Cardiac muscle cell (in vitro differentiated cells and primary cell): ENCODE measurements at places on chromosomes 12 and 14.
A peak's percentile ranks its signal among the peaks of the same experiment; 100 is the strongest.

DNA sequence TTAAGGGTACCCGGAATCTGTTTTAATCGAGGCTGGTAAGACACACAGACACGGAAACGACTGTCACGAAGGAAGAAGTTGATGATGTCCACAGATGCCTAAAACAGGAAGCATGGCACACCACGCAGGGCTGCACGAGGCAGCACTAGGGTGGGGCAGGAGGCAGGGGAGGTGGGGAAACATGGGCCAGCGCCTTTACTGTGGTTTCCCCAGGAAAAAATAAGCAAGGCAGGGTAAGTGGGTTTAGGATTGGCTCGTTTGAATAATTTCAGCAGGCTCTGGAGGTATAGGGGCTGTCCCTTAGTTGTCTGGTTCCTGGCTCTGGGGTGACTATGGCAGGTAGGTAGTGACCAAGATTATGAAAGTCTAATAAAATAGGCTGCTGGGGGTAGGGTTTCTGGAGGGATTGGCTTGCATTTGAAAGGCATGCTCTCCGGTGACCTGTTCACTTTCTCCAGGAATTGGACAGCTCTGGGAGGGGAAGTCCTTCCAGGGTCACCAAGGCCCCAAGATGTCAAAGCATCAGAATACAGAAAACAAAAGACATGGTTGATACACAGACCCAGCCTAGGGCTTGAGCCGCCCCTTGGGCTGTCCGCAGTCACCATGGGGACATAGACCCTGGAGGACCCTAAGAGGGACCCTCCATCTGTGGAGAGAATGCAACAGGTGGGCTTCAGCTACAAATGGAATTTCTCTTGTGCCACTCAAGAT is 35.3 kb downstream of the MAP1LC3B2 start:
- DNase-seq = no peak
- H3K27ac ChIP-seq = no peak overlapping the region
- H3K36me3 ChIP-seq = no peaks in the 10 kb centered on the region
- H3K27me3 ChIP-seq = no peaks in the 10 kb centered on the region

DNA sequence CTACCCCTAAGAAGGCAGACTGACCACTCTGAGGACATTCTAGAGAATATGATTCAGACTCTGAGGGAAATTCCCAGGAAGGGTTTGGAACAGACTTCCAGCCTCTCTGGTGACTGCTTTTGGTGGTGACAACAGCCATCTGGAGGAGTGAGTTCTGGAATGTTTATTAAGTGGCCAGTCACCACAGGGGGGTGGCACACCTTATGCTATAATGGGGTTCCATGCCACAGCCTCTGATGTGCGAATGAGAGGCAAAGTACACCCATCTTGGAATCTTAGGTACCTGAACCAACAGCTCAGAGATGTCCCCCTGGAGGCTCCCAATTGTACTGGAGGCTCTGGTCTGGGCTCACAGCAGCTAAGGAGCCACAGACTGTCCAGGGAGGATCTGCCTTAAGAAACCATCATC is 9.5 kb upstream of the TINF2 start:
- H3K27me3 ChIP-seq = no peaks in the 10 kb centered on the region
- no peaks in the 10 kb centered on the region for H3K36me3 ChIP-seq
- H3K4me3 ChIP-seq = no peak overlapping the region
- H3K27ac ChIP-seq = no peak overlapping the region
- peaks cover 6% of the 10 kb centered on the region for H3K4me1 ChIP-seq

GRCh38 chr14:89386212-89386886 is 30.7 kb downstream of the FOXN3 start:
- H3K4me1 ChIP-seq = peaks cover 6% of the 10 kb centered on the region
- H3K27me3 ChIP-seq = no peaks in the 10 kb centered on the region
- no peak overlapping the region for H3K4me3 ChIP-seq
- no peaks in the 10 kb centered on the region for H3K36me3 ChIP-seq
- DNase-seq = no peak
- H3K27ac ChIP-seq = peak overlapping the region; percentile 3

- no peak overlapping the region for H3K4me3 ChIP-seq
- peaks cover 8% of the 10 kb centered on the region for H3K4me1 ChIP-seq
- no peaks in the 10 kb centered on the region for H3K27me3 ChIP-seq
- DNase-seq = peak; percentile 40
- H3K27ac ChIP-seq = no peak overlapping the region
Observed at GRCh38 chr12:64269161-64269560, 47.1 kb upstream of the KICS2 start.

DNA sequence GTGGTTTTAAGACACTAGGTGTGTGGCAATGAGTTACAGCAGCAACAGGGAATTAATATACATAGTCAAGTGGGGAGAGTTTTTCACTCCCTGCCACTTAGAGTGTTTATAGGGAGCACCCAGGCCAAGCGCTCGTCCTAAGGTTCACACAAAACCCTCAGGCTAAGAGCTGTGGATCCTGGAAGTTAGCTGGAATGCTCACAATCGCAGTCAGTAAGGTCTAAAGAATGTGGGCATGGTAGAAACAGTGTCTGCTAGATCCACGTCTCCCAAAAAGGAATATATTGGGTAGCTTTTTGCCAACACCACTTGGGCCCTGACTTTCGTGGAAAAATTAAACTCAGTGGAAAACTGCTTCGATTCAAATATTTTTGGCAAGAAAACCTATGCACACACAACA is 36.6 kb downstream of the STAB2 start:
- H3K27me3 ChIP-seq = no peaks in the 10 kb centered on the region
- H3K27ac ChIP-seq = no peak overlapping the region
- DNase-seq = no peak

DNA sequence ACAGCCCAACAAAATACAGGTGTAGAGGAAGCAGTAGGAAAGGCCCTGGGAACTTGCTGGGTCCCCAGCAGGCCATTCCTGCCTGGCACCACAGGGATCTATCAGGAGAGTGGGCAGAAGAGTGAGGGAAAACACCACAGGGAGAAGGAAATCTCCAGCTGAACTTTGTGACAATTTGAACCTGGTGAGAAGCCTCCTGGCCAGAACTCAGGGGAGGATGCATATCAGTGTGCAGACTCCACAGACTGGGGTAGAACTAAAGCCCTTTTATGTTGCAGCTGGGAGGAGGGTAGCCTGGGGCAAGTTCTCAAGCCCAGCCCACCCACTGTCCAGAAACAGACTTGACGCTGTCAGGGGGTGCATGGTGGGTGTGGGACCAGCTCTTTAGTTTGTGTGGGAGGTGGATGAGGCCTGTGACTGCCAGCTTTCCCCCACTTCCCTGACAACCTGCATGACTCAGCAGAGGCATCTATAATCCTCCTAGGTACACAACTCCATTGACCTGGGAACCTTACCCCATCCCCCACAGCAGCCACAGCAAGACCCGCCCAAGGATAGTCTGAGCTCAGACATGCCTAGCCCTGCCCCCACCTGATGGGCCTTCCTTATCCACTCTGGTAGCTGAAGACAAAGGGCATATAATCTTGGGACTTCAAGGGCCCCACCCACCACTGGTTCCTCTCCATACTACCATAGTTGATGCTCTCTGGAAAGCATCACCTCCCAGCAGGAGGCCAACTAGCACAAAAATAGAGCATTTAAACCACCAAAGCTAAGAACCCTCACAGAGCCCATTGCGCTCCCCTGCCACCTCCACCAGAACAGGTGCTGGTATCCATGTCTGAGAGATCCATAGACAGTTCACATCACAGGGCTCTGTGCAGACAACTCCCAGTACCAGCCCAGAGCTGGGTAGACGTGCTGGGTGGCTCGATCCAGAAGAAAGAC is 28.9 kb downstream of the PNN start:
- DNase-seq = no peak
- no peaks in the 10 kb centered on the region for H3K27me3 ChIP-seq
- no peak overlapping the region for H3K27ac ChIP-seq
- no peaks in the 10 kb centered on the region for H3K36me3 ChIP-seq
- no peaks in the 10 kb centered on the region for H3K4me1 ChIP-seq
- H3K4me3 ChIP-seq = no peak overlapping the region

- no peaks in the 10 kb centered on the region for H3K4me1 ChIP-seq
- H3K36me3 ChIP-seq = no peaks in the 10 kb centered on the region
- no peak overlapping the region for H3K27ac ChIP-seq
- no peak for DNase-seq
- H3K4me3 ChIP-seq = no peak overlapping the region
Observed at GRCh38 chr14:51869411-51870100, 9.1 kb downstream of the GNG2 start.

GRCh38 chr14:65268594-65268993 is 143.9 kb upstream of the FUT8 start:
- H3K27ac ChIP-seq = no peak overlapping the region
- no peak for DNase-seq
- no peak overlapping the region for H3K4me3 ChIP-seq
- H3K4me1 ChIP-seq = no peaks in the 10 kb centered on the region

GRCh38 chr14:102903248-102903888 is 19.1 kb upstream of the AMN start:
- no peak for DNase-seq
- no peaks in the 10 kb centered on the region for H3K27me3 ChIP-seq
- H3K4me3 ChIP-seq = no peak overlapping the region
- peak overlapping the region; percentile 59 for H3K27ac ChIP-seq
- peaks cover 7% of the 10 kb centered on the region for H3K36me3 ChIP-seq
- peaks cover 40% of the 10 kb centered on the region for H3K4me1 ChIP-seq

GRCh38 chr12:94284046-94284445 is 135.7 kb downstream of the PLXNC1 start:
- no peak overlapping the region for H3K4me3 ChIP-seq
- H3K36me3 ChIP-seq = no peaks in the 10 kb centered on the region
- no peak for DNase-seq
- H3K27ac ChIP-seq = no peak overlapping the region
- no peaks in the 10 kb centered on the region for H3K27me3 ChIP-seq

DNA sequence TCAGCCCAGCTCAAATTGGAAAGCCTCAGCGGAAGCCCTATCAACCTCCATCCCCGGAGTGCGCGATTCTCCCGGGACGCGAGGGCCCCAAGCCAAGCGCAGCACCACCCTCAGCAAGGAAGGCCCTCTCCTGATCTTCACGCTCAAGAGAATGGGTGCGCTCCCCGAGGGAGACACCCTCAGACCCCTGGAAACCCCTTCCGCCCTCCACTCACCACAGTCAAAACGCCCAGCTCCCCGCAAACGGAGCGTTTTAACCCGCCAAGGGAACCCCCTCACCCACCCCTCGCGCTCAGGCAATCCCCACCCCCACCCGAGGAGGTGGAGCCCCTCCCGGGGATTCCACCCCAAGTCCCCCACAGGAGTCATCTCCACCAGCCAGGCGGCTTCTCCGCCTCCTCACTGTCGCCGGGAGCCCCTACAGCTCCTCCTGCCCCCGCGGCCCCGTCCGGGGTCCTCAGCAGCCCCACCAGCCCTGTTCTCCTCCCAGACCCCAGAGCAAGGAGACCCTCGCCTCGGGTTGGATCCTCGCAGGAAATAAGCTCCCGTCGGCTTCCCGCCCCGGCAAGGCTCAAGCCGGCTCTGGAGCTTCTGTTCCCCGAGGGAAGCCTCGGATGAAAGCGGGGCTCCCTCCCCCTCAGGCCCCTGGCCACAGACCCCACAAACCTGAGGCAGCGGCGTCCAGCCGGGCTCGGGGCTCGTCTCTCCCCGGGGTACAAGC is 507 bp downstream of the BAZ2A start:
- no peaks in the 10 kb centered on the region for H3K36me3 ChIP-seq
- peak overlapping the region; percentile 100 for H3K4me3 ChIP-seq
- H3K4me1 ChIP-seq = peaks cover 58% of the 10 kb centered on the region
- H3K27ac ChIP-seq = peak overlapping the region; percentile 91
- no peak for DNase-seq
- no peaks in the 10 kb centered on the region for H3K27me3 ChIP-seq

- H3K27me3 ChIP-seq = no peaks in the 10 kb centered on the region
- H3K4me3 ChIP-seq = peak overlapping the region; percentile 61
- H3K4me1 ChIP-seq = peaks cover 45% of the 10 kb centered on the region
- no peaks in the 10 kb centered on the region for H3K36me3 ChIP-seq
- H3K27ac ChIP-seq = peak overlapping the region; percentile 78
Observed at GRCh38 chr12:58916921-58917511, 3.3 kb downstream of the LRIG3 start.

- no peak for DNase-seq
- H3K4me3 ChIP-seq = no peak overlapping the region
- H3K4me1 ChIP-seq = peaks cover 6% of the 10 kb centered on the region
- H3K36me3 ChIP-seq = no peaks in the 10 kb centered on the region
- no peaks in the 10 kb centered on the region for H3K27me3 ChIP-seq
Observed at GRCh38 chr12:98819821-98820404, 174.8 kb downstream of the APAF1 start.

DNA sequence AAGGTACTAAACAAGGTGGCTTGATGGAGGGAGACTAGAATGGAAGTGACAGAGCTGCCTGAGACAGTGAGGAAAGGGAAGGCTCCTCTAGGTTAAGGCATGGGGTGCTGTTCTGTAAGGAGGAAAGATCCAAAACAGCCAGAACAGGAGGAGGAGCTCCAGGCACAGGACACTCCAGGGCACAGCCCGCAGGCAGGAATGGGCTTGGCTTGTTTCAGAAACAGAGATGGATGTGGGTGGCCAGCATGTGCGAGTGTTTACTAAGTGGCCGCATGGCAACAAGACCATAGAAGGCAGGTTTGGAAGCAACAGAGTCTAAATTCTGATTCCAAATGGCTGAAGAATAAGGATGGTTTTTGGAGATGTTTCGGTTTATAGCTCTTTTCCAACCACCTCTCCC is 889.1 kb downstream of the AACS start:
- H3K36me3 ChIP-seq = no peaks in the 10 kb centered on the region
- no peaks in the 10 kb centered on the region for H3K27me3 ChIP-seq
- H3K4me1 ChIP-seq = no peaks in the 10 kb centered on the region
- no peak overlapping the region for H3K27ac ChIP-seq

DNA sequence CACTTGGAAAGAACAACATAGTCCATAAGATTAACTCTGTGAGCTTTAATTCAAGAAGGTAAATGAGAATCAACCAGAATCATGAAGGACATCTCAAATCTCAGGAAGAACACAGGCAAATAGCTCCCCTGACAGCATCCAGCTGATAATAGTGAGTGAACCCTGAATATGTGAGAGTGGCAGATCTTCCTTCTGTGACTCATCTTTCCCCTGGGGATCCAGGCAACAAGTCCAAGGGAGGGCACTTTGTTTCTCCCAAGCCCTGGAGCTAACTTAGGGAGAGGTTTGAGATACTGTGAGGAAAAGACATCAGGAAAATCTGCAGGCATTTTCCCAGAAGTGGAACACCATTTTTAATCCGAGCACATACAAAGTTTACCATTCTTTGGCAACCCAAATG is 763.9 kb upstream of the MGAT4C start:
- no peaks in the 10 kb centered on the region for H3K27me3 ChIP-seq
- H3K4me3 ChIP-seq = no peak overlapping the region
- peak; percentile 9 for DNase-seq
- H3K4me1 ChIP-seq = no peaks in the 10 kb centered on the region

- H3K4me3 ChIP-seq = peak overlapping the region; percentile 99
- peak; percentile 79 for DNase-seq
- H3K4me1 ChIP-seq = peaks cover 12% of the 10 kb centered on the region
- H3K27ac ChIP-seq = peak overlapping the region; percentile 100
- H3K27me3 ChIP-seq = no peaks in the 10 kb centered on the region
Observed at GRCh38 chr14:100237735-100238418, 1.1 kb upstream of the YY1 start.

GRCh38 chr12:2027351-2027750 is 23.1 kb upstream of the DCP1B start:
- DNase-seq = no peak
- no peaks in the 10 kb centered on the region for H3K36me3 ChIP-seq
- no peak overlapping the region for H3K27ac ChIP-seq

- no peaks in the 10 kb centered on the region for H3K4me1 ChIP-seq
- no peak overlapping the region for H3K4me3 ChIP-seq
- no peaks in the 10 kb centered on the region for H3K27me3 ChIP-seq
- DNase-seq = no peak
- no peaks in the 10 kb centered on the region for H3K36me3 ChIP-seq
- no peak overlapping the region for H3K27ac ChIP-seq
Observed at GRCh38 chr12:15404485-15404884, 82.2 kb downstream of the PTPRO start.
